ENCODE measurements at places on chromosomes 3 and 15.

DNA sequence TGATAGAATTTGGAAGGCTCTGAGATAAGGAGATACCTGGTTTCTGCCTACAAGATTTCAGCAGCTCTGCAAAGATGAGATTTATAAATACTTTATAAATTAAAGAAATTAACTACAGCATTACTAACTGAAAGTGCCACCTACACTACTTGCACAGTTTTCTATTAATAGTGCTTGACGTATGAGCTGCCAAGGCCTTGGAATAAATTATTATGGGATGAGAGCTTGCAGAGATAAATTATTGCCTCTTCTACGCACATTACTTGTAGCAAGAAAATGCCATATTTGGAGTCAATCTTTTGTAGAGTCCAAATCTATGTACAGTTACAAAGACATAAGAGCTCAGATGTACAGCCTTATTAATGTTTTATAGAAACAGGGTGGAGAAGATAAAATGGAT lies 89.1 kb downstream of the BCHE start:
- no peak for DNase-seq

DNA sequence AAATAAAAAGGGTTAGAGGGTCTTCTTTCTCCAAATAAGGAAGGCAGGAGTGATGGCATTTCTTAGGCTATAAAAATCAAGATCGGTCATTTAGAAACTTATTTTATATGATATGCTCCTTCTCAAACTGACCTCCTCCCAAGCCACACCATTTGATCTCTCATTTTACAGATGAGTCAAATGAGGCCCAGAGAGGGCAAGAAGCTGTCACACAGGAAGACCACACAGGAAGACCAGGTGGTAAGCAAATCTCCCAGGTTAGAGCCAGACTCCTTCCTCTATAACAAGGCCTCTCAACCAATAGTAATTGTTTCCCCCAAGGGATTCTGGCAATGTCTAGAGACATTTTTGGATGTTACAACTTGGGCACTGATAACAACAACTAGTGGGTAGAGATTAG lies 13.8 kb downstream of the TLE3 start:
- no peak for DNase-seq

- DNase-seq = no peak
Measured at GRCh38 chr15:45254405-45254804, 2.4 kb downstream of the SLC28A2 start.

DNA sequence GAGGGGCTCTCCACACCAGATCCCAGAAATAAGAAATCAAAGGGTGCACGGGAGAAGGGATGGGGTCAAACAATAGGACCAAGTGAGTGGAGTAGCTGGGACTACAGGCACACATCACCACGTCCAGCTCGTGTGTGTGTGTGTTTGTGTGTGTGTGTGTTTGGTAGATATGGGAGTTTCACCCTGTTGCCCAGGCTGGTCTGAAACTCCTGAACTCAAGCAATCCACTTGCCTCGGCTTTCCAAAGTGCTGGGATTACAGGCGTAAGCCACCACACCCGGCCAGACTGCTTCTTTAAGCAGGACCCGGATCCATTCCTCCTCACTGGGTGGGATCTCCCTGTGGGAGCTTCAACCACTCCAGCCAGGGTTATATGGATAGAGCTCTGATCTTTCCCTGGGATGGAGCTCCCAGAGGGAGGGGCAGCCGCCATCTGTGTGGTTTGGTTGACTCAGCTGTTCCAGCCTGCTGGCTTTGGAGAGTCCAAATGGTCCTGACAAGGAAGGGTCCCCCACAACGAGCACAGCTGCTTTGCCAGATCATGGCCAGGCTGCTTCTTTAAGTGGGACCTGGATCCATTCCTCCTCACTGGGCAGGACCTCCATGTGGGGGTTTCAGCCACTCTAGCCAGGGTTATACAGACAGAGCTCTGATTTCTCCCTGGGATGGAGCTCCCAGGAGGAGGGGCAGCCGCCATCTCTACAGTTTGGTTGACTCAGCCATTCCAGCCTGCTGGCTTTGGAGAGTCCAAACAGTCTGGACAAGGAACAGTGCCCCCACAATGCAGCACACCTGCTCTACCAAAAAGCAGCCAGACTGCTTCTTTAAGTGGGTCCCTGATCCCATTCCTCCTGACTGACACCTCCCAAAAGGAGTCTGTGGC lies 9.1 kb upstream of the AVEN start:
- no peak for DNase-seq

- DNase-seq = no peak
Measured at GRCh38 chr3:151772825-151773480, 39.2 kb downstream of the AADACL2 start.

GRCh38 chr3:90184861-90185260 lies 1077.4 kb downstream of the EPHA3 start:
- no peak for DNase-seq

- DNase-seq = no peak
Measured at GRCh38 chr15:52782514-52782913, 7.6 kb downstream of the ONECUT1 start.

DNA sequence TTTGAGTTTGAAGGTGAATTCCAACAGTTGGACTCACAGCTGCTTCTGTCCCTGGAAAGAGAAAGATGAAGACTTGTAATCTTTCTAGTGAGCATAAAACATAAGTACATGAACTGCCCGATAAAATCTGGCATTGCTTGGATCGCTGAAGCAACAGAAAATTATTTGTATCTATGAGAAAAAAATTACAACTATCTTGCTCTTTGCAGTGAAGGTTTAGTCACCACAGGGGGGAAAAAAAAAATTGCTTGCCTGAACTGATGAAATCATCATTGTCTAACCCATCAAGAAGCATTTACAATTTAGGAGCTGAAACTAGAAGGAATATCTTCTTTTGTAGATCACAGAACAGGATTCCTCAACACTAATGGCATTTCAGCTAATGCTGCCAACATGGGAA lies 20.0 kb downstream of the TMEM207 start:
- no peak for DNase-seq

- DNase-seq = no peak
Measured at GRCh38 chr15:60222404-60222803, 175.4 kb downstream of the ANXA2 start.
